GM19239 (cell line): ENCODE measurements at places on chromosomes 5 and 9.

DNA sequence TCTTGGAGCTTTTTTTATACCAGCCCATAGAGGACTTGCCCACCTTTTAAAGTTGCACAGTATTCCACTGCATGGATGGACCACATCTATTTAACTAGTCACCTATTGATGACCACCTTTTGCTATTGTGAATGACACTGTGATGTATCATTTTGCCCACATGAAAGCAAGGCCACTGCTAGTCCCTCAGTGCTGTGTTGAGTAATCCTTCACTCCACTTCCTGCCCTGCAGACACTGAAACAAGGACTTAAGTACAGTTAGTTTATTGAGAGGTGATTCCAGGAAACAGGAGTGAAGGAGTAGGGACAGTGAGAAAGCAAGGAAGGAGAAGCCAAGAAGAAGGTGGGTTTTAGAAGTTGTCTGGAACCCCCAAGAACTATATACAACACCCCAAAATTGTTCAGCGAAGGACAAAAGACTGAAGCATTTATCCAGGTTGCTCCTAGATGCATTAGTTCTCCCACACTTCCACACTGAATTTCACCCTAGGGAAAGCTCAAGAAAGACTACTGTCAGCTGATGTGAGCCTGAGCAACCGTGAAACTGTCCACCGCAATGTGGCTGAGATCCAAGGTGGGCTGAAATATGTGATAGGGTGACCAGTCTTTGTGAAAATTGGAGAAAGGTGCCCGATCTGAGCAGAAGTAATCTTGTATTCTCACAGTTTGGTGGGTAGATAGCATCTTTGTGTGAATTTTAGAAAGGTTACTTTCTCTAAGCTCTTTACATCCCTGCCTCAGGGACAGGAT, 45.2 kb upstream of the ANKRD31 start:
- no peak for DNase-seq

- DNase-seq = no peak
These were observed 180.3 kb downstream of the ZDHHC21 start for GRCh38 chr9:14512942-14513341.

GRCh38 chr5:127555826-127556225, 38.4 kb downstream of the PRRC1 start:
- DNase-seq = no peak

- no peak for DNase-seq
These were observed 456.0 kb downstream of the BNC2 start for GRCh38 chr9:16414451-16414850.

- no peak for DNase-seq
These were observed 44.7 kb upstream of the TMEM215 start for GRCh38 chr9:32738501-32739172.

GRCh38 chr9:106962122-106962521, 99.2 kb downstream of the ZNF462 start:
- no peak for DNase-seq

DNA sequence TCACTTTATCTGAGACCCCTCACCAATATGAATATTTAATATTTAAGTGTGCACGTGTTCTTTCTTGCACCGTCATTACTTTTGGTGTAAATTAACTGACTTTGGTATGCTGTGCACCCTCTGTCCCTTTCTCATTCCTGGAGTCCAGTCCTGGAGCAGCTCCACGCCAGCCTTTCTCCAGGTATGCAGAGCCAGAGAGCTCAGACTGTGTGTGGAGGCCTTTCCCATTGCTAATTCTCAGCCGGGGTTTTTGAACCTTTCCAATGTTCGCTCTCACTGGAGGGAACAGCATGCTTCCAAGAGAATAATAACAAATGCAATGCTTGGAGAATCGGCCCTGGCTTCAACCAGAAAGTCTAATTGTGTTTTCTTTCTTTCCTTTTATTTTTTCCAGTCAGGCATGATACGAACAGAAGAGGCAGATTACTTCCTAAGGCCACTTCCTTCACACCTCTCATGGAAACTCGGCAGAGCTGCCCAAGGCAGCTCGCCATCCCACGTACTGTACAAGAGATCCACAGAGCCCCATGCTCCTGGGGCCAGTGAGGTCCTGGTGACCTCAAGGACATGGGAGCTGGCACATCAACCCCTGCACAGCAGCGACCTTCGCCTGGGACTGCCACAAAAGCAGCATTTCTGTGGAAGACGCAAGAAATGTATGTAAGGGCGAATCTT, 41.7 kb downstream of the ADAMTS16 start:
- DNase-seq = no peak

DNA sequence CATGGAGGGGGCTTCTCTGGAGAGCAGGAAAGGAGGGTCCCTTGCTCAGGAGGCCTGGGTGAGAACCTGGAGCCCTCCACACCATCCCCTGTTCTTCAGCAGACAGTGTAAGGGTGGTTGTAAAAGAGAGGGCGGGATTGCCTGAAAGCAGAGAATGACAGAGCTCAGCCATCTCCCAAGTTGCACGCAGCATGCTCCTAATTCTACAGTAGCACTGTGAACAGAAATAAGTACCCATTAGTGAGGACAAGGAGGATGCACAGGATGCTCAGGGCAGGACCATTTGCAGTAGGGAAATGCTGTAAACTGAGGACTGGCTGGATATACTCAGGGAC, 8.4 kb downstream of the CCDC69 start:
- DNase-seq = no peak

- DNase-seq = no peak
These were observed 673.4 kb downstream of the DTWD2 start for GRCh38 chr5:118314931-118315330.

DNA sequence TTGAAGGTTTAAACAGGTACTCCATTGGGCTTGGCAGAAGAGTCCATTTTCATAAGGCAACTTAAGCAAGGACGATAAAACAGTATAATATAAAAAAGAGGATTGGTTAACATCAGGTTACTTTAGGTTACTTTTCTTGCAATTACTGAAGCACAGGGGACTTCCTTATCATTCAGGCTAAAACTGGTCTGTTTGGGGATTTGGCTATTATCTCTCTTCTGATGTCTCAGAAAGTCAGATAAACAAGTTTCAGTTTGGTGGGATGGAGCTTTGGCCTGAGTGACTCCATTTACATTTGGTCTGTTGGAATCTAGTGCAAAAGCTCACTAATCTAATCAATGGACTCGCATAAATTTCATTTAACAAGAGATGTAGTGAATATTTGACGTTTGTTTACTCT, 8.0 kb downstream of the GAPT start:
- no peak for DNase-seq

- DNase-seq = no peak
These were observed 113.2 kb downstream of the DTWD2 start for GRCh38 chr5:118875131-118875530.

GRCh38 chr9:776086-776485, 65.4 kb upstream of the DMRT1 start:
- no peak for DNase-seq

- peak; percentile 24 for DNase-seq
These were observed 37.6 kb downstream of the ELL2 start for GRCh38 chr5:95923918-95924544.

- no peak for DNase-seq
These were observed 220.6 kb upstream of the EDIL3 start for GRCh38 chr5:84605241-84605640.

DNA sequence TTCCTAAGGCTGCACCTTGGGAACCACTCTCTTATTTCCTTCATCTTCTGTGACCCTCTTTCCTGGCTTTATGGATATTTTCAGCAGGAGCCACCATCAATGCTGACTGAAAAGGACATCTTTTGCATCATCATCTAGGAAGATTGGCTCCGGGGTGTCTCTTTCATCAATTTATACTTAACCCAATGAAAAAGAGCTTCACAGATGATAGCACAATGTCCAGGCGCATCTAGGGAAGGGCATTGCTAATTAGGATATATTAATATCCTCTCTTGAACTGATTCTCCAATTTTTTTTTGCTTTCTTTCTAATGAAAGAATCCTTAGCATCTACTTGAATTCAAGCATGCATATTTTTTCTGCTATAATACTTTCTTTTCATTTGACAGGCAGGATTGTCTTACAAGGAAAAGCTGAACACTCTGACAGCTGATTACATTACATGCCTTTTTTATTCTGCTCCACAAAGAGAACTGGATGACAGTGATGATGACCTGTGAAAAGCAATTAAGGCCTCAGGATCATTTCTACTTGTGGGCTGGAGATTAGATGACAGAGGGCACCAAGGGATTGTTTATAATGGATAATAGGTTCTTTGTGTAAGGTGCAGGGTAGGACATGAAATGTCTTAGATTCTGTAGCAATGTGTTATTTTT, 60.2 kb downstream of the PCSK1 start:
- DNase-seq = no peak

- no peak for DNase-seq
These were observed 169.0 kb downstream of the PTPRD start for GRCh38 chr9:10443868-10444204.

- no peak for DNase-seq
These were observed 262.5 kb downstream of the PSAT1 start for GRCh38 chr9:78559449-78559885.

DNA sequence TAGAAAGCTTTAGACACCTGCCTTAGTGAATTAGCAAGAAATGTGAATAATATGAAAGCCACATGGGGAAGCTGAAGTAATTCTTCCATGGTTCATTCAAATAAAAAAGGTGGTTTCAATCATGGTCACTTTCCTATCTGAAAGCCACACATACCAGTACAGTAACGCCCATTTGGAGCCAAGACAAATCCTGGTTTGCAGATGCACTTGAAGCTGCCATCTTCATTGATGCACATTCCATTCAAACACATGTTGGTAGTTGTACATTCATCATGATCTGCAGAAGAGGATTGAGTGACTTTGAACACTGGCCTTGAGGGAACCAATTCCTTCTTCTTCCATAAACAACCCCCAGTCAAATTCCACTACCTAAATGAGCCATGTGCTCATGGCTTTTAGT, 161.5 kb downstream of the FBN2 start:
- DNase-seq = no peak

- DNase-seq = no peak
These were observed 3.4 kb downstream of the S1PR3 start for GRCh38 chr9:88994469-88995199.

DNA sequence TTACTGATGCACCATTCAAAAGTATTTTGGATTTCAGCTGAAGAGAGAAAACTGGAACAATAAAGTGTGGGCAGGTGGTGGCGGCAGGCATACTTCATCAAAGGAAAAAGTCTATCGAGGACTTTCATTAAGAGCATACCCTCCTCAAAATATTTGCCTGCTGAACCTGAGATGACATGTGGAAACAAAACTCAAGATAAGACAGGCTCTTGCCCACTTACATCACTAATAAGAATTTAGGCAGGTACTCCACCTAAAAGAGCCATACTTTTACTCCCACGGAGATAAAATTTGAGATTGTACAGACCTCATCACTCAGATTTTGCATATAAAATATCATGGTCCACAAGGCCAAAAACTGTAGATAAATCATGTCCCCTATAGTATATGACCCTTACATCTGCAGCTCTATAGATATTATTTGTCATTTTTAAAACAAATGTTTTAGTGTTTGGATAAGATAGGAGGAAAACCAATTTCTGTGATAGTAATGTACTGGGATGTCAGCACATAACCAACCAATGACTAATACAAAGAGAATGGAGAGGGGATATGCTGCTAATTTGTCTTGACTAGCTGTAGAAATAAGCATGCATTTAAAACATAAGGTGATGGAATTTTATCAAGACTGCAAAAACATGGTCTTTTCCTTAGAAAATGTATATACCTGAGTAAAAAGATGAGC, 730.6 kb upstream of the ZNF608 start:
- DNase-seq = no peak

GRCh38 chr5:62779010-62779422, 200.4 kb downstream of the LRRC70 start:
- peak; percentile 19 for DNase-seq

- no peak for DNase-seq
These were observed 34.3 kb upstream of the RNF130 start for GRCh38 chr5:180105827-180106312.

DNA sequence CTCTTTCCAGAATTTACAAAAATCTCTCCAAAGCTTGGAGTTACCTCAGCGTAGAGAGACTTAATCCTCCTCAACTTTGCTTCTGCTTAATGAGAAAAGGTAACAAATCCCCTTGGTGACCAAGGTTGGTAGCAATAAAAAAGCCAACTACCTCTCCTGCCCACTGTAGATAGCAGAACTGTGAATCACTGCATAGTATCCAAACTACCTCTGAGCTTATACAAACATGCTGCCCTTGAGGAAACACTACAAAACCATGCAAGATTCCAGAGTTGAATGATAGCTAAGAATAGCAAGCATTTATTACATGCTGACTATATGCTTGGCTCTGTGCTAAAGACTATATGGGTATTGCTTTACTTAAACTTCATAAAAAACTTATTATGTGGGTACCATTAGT, 2.8 kb upstream of the ADAMTS12 start:
- DNase-seq = no peak

DNA sequence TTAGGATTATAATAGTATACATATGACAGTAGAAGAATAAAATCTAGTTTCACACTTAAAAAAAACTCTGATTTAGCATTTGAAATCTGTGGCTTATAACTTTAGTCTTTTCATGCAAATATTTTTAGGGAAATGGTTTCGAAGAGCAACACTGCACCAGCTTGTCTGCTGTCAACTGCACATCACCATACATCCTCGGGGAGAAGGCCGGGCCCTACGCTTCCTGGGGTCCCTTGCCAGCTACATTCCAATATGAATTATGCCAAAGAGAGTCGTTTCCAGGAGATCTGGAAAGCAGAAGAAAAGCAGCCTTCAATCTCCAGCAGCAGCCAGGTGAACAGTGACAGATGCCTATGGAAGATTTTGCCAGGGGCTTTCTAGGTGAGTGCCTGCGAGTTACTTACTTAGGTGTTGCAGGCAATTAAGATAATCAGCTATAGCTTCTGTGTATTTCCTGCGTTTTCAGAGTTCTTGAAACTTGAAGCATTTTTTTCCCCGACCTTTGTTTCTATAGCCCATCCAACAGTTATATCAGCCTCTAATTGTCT, 166.8 kb downstream of the TRPM3 start:
- no peak for DNase-seq
